ENCODE measurements at places on chromosomes 3 and 15. TPM values are rescaled to one million over a fixed set of nuclear protein-coding genes. Genes with fewer than 3 reads are reported as not detected.

The EIF2B5 gene
- polyA plus RNA-seq = 42.7 TPM

The SEMA7A gene
- polyA plus RNA-seq = 2.0 TPM

The MAP6D1 gene
- 2.9 TPM for polyA plus RNA-seq

The SCG5 gene
- 3.4 TPM for polyA plus RNA-seq

The DGKG gene
- not detected for polyA plus RNA-seq

The GPR62 gene
- polyA plus RNA-seq = 0.04 TPM

The BSN gene
- 0.04 TPM for polyA plus RNA-seq

The RARB gene
- polyA plus RNA-seq = 15.3 TPM

The CLDN16 gene
- not detected for polyA plus RNA-seq

The BNIP2 gene
- polyA plus RNA-seq = 39.1 TPM

The LRRC3B gene
- polyA plus RNA-seq = not detected

The PATL2 gene
- 0.18 TPM for polyA plus RNA-seq

The SH3GL3 gene
- polyA plus RNA-seq = not detected

The PLA2G4F gene
- not detected for polyA plus RNA-seq

The ANKUB1 gene
- not detected for polyA plus RNA-seq

The FBXO40 gene
- not detected for polyA plus RNA-seq

The IMPG2 gene
- polyA plus RNA-seq = 0.30 TPM

The TRIM69 gene
- polyA plus RNA-seq = 4.3 TPM

The KBTBD8 gene
- polyA plus RNA-seq = 0.26 TPM

The SHF gene
- 2.8 TPM for polyA plus RNA-seq

The PLOD2 gene
- 22.6 TPM for polyA plus RNA-seq

The GOLGA6L7 gene
- not detected for polyA plus RNA-seq

The TAMM41 gene
- 18.7 TPM for polyA plus RNA-seq

The SLC9C1 gene
- not detected for polyA plus RNA-seq

The ZSCAN2 gene
- 12.9 TPM for polyA plus RNA-seq

The DZIP1L gene
- polyA plus RNA-seq = 3.0 TPM

The P2RY13 gene
- polyA plus RNA-seq = not detected

The TNFSF10 gene
- polyA plus RNA-seq = 35.6 TPM

The CDCP1 gene
- not detected for polyA plus RNA-seq

The CEP152 gene
- polyA plus RNA-seq = 3.0 TPM

The CHDH gene
- 0.02 TPM for polyA plus RNA-seq

The ESYT3 gene
- polyA plus RNA-seq = not detected

The POLQ gene
- polyA plus RNA-seq = 1.8 TPM

The ADAMTSL3 gene
- polyA plus RNA-seq = not detected

The PSTPIP1 gene
- polyA plus RNA-seq = not detected

The NPAP1 gene
- polyA plus RNA-seq = not detected

The GNAT1 gene
- polyA plus RNA-seq = not detected

The BHLHE40 gene
- polyA plus RNA-seq = 31.9 TPM

The KCNAB1 gene
- 0.21 TPM for polyA plus RNA-seq

The SAXO2 gene
- 1.5 TPM for polyA plus RNA-seq

The SLC28A1 gene
- polyA plus RNA-seq = not detected

The STX19 gene
- not detected for polyA plus RNA-seq

The PLA2G4D gene
- not detected for polyA plus RNA-seq

The WDR72 gene
- not detected for polyA plus RNA-seq

The GATM gene
- polyA plus RNA-seq = 0.16 TPM

The CHRNA3 gene
- polyA plus RNA-seq = not detected

The CALML4 gene
- polyA plus RNA-seq = 1.9 TPM

The GOLGA8A gene
- 12.3 TPM for polyA plus RNA-seq

The LRRC58 gene
- 3.7 TPM for polyA plus RNA-seq

The THAP10 gene
- 1.7 TPM for polyA plus RNA-seq

The CNTN6 gene
- polyA plus RNA-seq = not detected

The CCDC71 gene
- polyA plus RNA-seq = 48.7 TPM

The DPPA2 gene
- not detected for polyA plus RNA-seq

The CPEB1 gene
- not detected for polyA plus RNA-seq

The MRPL3 gene
- polyA plus RNA-seq = 49.6 TPM

The SCAANT1 gene
- not detected for polyA plus RNA-seq

The PPP4R2 gene
- 6.5 TPM for polyA plus RNA-seq
